Activated naive CD4-positive, alpha-beta T cell treated with anti-CD3 and anti-CD28 coated beads, Interleukin-2, amount 50 U/mL, for 16 hours (primary cell): ENCODE measurements at places on chromosomes 1 and 21.
A peak's percentile ranks its signal among the peaks of the same experiment; 100 is the strongest.

GRCh38 chr1:231487019-231487418 lies 41.5 kb upstream of the TSNAX start:
- DNase-seq: no peak

GRCh38 chr1:23242414-23242813 lies 25.1 kb upstream of the HTR1D start:
- DNase-seq: no peak

DNA sequence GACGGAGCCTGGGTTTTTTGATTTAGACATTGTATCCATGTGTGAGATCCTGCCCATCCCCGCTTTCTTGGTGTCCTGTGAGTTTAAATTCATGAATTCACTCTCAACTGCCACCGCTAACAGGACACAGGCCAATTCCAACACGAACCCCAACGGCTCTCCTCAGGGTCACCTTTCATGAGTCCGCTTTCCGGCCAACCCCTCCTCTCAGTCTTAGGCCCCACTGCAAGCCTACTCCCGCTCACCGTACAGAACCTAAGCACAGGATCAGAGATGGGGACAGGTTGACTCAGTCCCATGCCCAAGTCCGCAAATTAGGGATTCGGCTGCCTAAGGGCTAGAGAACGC lies 238 bp upstream of the SCP2 start:
- DNase-seq: no peak

DNA sequence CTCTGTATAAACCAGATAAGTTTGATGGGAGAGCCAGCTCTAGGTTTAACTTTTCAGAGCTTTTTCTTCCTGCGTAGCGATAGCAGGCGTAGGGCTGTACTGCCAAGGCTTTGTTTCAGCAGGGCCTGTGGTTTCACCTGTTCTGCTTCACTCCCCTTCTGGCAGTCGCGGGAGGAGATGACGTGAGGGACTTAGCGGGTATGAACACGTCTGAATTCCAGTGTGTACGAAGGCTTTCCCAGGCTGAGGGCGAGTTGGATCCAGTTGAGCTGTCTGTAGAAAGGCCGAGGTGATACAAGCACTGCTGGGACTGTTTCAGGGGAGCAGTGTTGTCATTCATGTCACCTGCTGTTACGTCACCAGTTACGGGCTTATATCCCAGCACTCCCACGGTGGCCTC lies 21.2 kb downstream of the PEX14 start:
- peak; percentile 28 for DNase-seq

- DNase-seq: no peak
Observed at GRCh38 chr1:107991371-107992066, 26.5 kb upstream of the VAV3 start.
